Stimulated activated CD8-positive, alpha-beta memory T cell treated with anti-CD3 and anti-CD28 coated beads, Interleukin-2, amount 100 ng/mL, for 1 hour (primary cell): ENCODE measurements at places on chromosomes 5 and 9.

DNA sequence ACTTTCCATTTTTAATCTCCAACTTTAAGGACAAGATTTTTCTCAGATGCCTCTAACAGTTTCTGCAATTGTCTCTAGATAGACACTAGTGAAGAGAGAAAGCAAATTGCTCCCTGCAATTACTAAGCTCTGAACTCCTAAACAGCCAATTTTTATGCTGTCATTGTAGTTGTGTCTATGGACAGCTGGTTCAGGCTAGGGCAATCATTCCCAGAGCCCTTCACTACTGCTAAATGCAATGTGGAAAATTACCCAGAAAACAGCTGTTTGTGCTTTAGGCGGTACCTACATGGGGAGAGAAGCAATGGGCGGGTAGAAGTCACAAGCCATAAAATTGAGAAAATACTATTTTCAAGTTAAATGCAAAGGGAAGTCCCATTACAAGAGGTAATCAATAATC, 211.6 kb downstream of the SPOCK1 start:
- DNase-seq: no peak

DNA sequence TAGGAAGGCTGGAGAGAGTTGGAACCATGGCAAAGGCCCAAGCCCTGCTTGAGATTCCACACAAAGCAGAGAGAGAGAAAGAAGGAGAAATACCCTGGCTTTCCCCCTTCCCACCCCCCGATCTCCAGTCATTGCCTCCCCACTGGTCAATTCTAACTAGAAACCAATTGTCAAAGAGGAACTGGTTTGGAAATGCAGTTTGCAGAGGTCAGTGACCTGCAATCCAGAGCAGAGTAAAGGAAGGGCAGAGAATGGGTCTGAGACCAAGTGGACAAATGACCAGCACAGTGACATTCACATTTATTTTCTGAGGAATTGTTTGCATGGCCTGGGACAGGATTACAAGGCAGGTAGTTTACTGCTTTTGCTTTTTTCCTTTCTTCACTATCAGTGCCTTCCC, 37.5 kb upstream of the ZFYVE16 start:
- DNase-seq: no peak

- DNase-seq: no peak
Observed at GRCh38 chr5:135557076-135557838, 21.5 kb upstream of the NEUROG1 start.

GRCh38 chr5:122458278-122458872, 146.3 kb downstream of the SNCAIP start:
- DNase-seq: no peak

- DNase-seq: no peak
Observed at GRCh38 chr9:113503613-113504211, 40.2 kb downstream of the RGS3 start.

DNA sequence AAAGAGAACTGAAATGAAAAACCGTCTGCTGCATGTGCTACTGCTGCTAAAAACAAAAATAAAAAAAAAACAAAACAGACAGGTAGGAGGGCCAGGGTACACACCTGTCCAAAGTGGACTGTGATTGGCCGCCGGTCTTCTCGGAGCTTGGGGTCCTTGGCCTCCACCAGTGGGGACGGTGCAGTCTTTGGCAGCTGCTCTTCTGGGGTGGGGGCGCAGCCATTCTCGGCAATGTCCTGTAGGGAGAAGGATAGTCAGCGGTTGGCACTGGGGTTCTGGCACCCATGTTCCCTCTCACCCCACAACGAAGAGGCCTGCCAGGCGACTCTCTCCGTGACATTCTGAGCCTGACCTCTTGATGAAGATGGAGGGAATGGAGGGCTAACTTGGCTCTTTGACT, 84.3 kb downstream of the CRB2 start:
- no peak for DNase-seq

DNA sequence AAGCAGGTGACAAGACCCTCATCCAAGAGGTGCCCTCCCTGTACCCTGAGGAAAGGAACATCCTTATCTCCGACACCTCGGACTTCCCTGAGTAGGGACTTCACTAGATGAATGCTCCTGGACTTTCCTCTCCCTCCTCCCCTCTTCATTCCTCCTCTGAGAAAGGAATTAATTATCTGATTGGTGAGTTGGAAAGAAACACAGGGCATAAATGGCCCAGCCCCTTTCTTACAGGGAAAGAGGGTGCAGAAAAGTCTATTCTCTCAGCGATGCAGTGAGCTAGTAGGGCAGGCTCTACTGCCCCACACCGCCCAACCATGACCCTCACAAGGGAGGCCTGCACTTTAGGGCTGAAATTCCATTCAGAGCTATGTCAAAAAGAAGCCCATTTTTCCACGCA, 87.5 kb downstream of the TTC39B start:
- no peak for DNase-seq

DNA sequence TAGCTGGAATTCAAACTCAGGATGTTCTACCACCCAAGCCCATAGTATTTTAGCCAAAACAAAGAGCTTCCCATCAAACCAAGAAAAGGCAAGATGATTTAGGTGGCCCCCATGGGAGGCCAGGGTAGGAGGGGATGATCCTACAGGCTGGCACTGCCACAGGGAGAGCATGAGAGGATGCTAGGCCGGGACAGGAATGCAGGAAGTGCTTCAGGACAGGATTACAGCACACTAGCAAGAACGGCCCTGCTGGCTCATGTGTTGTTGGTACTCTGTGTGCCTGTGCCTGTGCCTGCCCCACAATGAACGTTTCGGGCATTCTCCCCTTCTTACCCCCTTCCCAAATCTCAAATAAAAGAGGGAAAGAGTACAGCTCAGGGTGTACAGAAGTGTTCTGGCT, 110.7 kb upstream of the TRIM32 start:
- DNase-seq: no peak

- DNase-seq: no peak
Observed at GRCh38 chr5:67416133-67416937, 219.7 kb upstream of the CD180 start.

- DNase-seq: no peak
Observed at GRCh38 chr9:125600194-125600593, 106.8 kb downstream of the MAPKAP1 start.

DNA sequence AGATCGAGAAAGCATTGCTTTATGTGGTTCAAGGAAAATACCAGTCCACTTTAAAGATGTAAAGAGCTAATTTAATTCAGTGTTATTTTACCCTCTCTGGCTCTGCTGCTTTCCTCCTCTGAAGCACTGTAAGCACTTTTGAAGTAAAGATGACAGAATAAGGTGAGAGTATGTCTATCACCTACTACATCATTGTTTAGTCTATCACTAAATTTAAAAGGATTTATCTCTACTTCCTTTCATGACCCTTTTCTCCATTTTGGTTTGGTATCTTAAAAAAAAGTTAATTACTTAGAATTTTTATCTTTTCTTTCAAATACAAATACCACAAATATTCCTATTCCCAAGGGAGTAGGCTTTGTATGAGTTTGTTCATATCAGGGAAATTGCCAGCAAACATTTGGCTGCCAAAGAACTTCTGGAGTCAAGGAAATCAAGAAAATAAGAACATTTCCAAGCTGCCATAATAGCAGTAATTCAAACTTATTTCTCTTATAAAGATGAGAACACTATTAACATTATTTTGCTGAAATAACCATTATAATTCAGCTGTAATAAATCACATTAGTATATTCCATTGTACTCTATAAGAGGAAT, 77.8 kb downstream of the SLC38A9 start:
- DNase-seq: no peak

GRCh38 chr5:24644761-24645160, at the start of gene CDH10:
CDH10 (minus strand) TSS chr5:24644978; CDS start chr5:24593490, 51,488 bp downstream.
- DNase-seq: no peak

DNA sequence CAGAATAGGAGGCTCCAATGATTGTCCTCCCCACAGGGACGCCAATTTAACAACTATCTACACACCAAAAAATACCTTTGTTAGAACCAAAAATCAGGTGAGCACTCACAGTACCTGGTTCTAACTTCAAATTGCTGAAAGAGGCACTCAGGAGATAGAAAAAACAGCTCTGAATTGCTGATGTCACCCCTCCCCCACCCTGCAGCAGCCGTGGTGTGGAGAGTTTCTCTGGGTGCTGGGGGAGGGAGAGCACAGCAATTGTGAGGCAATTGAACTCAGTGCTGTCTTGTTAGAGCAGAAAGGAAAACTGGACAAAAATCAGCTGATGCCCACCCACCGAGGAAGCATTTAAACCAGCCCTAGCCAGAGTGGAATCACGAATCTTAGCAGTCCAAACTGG, 41.8 kb downstream of the TNFSF8 start:
- no peak for DNase-seq

DNA sequence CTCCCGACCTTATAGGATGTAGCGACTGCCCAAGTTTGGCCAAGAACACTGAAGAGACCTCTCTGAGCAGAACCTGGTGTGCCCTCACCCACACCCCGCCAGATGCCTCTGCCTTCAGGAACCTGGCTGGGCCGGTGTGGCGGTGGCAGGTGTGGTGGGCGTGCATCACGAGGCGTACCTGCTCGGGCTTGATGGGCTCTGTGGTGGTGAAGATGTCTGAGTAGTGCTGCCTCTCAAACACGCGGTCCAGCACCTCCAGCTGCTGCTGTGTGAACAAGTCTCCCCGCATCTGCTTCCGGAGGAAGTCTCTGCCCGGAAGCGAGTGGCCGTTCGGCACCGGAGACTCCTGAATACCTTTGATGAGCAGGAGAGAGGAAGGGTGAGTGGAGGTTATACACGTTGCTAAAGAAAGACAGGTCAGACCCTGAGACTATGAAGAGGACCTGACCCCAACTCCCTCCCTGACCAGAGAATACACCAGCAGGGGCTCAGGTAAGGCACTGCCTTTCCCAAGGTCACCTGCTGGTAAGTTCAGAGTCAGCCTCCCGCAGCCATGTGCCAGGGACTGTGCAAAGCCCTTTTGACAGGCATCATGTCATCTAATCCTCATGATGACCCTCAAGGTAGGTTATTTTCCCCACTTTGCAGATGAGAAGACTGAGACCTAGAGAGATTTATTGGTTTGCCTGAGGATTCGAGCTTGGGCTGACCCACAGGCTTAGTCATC, 67.5 kb downstream of the PAX5 start:
- DNase-seq: no peak

DNA sequence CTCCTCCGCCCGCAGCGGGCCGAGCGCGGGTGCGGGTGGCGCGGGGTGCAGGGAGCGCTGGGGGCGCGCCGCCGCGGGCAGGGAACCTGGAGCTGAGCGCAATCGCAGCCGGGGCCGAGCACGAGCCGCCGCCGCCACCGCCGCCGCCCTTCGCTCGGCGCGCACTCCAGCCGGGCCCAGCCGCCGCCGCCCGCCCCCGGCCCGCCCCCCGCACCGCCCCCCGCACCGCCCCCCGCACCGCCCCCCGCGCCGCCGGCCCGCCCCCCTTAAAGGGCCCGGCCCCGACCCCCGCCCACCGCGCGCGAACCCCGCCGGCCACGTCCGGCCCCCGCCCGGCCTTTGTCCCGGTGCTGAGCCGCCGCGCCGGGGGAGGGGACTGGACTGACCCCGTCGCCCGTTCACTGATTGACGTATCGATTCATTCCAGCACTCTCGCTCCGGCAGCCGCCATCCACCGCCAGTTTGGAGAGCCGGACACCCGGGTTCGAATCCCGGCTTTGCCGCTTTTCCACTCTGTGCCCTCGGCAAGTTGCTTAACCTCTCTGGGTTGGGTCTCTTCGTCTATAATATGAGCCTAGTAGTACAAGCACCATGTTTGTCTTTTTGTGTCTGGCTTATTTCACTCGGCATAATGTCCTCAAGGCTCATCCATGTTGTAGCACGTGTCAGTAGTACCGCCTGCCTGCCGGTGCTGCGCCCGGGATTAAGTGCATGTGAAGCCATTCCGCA, at the start of gene SH3PXD2B:
TSS of gene SH3PXD2B (minus strand) at position 168 of the 729 bp plus-strand sequence. CDS start 173 bp downstream, outside the sequence.
- DNase-seq: no peak

DNA sequence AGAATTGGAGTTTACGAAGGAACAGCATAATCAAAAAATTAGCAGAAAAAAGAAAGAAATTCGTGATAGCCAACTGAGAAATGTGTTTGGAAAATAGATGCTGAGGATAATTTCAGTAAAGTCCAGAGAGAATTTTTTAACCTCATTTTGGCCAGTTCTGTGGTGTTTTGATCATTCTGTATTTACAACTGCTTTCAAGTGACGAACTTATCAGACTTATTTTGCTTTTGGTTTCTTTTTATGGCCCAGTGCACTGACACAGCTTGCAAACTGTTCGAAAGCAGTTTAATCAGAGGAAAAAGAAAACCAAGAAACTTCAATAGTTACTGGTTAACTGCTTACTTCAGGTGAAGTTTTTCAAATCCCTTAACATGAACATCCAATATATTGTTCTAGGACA, 1.9 kb downstream of the SDHA start:
- no peak for DNase-seq

- DNase-seq: no peak
Observed at GRCh38 chr5:147044572-147045273, 166.2 kb upstream of the PPP2R2B start.
